Activated T-helper 2 cell treated with anti-CD3 and anti-CD28 coated beads, Interferon-gamma antibody, Interleukin-2, Interleukin-4, amounts not matched to agents 10 μg/mL and 5 μg/mL and 100 μg/mL, durations not matched to agents 14 hours and 24 hours and 36 hours (primary cell): ENCODE measurements at places on chromosomes 16 and 17. TPM values are rescaled to one million over a fixed set of nuclear protein-coding genes. Genes with fewer than 3 reads are reported as not detected.

DNA sequence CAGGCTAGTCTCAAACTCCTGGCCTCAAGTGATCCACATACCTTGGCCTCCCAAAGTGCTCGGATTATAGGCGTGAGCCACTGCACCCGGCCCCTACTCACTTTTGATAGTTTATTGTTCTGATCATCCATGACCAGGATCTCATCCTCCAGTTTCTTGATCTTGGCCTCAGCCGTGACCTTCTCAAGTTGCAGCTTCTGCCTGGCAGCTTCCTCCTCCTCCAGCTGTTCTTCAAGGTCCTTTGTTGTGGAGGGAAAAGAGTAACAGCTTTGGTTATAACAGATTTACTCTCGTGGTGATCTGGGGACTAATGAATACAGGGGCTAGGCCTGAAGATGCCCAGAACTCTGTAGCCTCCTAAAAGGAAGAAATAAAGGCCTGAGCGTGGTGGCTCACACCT, 89.9 kb downstream of the NDE1 start:
- DNase-seq: no peak

- DNase-seq: peak; percentile 50
These were observed 74.8 kb upstream of the SMURF2 start for GRCh38 chr17:64736804-64737492.

Gene SLC25A19
- 97.4 and 101 TPM in 2 replicates for total RNA-seq

GRCh38 chr16:31484491-31485171, 1.7 kb downstream of the SLC5A2 start:
- DNase-seq: no peak

- no peak for DNase-seq
These were observed 1.5 kb upstream of the MYH10 start for GRCh38 chr17:8632061-8632460.
